ENCODE measurements at places on chromosomes 12 and 14.

DNA sequence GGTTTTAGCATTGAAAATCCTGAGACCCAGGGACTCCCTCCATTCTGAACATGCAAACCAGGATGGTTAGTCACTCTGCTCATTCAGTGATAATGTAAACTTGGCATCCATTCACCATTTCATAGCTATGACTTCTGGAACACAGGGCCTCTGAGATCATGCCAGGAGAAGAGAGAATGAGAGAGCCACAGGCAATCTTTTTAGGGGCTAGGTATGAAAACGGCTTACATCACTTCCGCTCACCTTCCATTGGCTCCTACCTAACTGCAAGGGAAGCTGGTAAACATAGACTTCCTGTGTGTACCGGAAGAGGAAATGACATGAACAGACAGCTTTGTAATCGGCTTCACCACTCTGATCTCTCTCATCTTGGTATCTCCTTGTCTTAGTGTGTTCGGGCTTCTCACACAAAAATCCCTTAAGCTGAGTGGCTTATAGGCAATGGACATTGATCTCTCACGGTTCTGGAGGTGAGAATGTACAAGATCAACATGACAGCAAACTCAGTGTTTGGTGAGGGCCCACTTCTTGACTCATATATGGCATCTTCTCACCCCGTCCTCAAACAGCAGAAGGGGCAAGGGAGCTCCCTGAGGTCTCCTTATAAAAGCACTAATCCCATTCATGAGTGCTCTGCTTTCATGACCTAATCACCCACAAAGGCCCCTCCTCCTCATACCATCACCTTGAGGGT is 465.9 kb upstream of the TBX3 start:
- no peak for DNase-seq

GRCh38 chr12:129269756-129270495 is 416.6 kb downstream of the GLT1D1 start:
- DNase-seq = no peak

DNA sequence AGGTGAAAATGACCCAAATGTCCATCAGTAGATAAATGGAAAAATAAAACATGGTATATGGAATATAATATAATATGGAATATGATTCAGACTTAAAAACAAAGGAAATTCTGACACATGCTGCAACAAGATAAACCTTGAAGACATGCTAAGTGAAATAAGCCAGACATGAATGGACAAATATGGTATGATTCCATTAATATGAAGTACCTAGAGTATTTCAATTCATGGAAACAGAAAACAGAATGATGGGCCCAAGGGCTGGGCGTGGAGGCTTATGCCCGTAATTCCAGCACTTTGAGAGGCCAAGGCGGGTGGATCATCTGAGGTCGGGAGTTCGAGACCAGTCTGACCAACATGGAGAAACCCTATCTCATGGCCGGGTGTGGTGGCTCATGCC is 22.7 kb upstream of the ORAI1 start:
- no peak for DNase-seq

GRCh38 chr12:43099691-43100163 is 452.3 kb downstream of the ADAMTS20 start:
- DNase-seq = no peak

- peak; percentile 34 for DNase-seq
Measured at GRCh38 chr14:88463318-88463717, 77.9 kb downstream of the SPATA7 start.

DNA sequence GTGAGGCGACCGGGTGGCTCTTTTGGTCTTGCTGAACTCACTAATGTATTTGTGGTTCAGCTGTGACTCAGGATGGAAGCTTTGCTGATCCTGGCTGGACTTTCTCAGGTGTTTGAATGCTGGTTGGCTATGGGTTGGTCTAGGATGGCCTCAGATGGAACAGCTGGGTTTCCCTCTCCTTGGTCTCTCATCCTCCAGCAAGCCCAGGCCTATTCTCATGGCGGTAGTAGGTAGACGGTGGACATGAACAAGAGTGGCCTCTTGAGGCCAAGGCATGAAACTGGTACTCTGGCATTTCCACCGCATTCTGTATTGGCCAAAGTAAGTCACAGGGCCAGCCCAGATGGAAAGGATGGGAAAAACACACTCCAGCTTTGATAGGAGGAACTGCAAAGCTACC is 11.8 kb upstream of the POLR3B start:
- no peak for DNase-seq

DNA sequence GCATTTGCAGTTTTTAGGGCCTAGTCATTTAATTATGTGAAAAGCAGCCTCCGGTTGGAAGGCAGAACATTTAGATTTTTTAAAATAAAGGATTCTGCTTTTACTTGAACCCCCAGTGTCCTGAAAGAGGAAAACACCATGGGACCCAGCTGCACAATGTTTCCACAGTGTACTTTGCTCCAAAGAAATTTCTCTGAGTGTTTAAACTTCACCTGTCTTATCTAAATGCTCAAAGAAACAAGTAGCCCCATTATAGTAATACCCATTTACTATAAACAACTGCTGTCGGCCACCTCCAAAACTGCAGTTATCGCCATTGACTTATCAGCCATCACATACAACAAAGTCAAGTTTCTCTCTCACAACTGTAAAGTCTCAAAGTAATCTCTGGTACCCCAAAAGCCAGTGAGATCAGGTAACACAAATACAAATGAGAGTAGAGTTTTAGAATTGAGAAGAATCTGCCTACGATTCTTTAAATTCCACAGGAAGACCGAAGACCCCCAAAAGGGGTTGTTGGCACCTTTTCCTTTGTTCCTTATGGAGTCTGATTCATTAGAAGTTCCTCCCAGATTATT is 205.2 kb downstream of the NUBPL start:
- no peak for DNase-seq

- no peak for DNase-seq
Measured at GRCh38 chr12:597926-598568, 65.2 kb downstream of the NINJ2 start.

DNA sequence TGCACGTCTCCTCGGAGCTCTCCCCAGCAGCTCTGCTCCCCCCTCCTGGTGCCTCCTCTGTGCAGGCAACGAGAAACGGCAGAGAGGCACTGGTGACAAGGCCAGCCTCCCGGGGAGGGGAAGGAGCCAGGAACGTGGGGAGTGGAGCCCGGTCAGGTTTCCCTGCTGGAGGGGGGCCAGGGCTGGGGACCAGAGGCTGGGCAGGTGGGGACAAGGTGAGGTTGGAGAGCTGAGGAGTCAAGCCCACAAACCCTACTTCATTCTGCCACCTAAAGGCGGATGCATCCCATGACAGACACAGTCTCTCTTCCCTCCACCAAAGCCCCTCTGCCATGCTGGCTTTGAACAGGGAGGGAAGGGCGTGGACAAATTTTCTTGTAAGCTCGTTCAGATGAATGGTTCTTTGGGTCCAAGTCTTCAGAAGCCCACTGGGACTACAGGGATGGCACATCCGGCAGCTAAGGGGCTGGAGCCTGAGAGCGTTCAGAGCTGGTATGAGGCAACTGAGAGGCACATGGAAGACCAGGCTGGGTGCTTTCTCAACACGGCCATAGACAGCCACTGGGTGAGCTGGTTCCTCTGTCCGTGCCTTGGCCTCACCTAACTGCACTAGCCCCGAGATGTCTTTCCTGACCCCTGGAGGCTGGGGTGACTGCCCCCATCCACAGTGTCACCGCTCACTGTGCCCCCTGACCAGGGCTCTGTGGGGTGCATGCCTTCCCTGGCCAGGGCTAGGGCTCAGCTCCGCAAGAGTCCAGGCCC is 105.9 kb downstream of the RBM19 start:
- DNase-seq = no peak

- no peak for DNase-seq
Measured at GRCh38 chr14:28142400-28143015, 624.1 kb upstream of the FOXG1 start.

DNA sequence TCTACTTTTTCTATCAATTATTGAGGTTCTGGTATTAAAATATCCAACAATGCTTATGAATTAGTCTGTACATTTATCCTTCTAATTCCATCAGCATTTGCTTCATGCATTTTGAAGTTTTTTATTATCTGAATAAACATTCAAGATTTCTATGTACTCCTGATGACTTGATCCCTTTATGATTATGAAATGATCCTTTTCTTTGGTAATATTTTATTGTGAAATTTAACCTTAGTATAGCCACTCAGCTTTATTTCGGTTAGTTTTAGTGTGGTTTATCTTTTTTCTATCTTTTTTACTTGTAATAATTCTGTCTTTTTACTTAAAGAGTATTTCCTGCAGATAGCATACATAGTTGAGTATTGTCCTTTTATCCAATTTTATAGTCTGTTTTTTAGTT is 106.6 kb downstream of the SNAPC1 start:
- no peak for DNase-seq

DNA sequence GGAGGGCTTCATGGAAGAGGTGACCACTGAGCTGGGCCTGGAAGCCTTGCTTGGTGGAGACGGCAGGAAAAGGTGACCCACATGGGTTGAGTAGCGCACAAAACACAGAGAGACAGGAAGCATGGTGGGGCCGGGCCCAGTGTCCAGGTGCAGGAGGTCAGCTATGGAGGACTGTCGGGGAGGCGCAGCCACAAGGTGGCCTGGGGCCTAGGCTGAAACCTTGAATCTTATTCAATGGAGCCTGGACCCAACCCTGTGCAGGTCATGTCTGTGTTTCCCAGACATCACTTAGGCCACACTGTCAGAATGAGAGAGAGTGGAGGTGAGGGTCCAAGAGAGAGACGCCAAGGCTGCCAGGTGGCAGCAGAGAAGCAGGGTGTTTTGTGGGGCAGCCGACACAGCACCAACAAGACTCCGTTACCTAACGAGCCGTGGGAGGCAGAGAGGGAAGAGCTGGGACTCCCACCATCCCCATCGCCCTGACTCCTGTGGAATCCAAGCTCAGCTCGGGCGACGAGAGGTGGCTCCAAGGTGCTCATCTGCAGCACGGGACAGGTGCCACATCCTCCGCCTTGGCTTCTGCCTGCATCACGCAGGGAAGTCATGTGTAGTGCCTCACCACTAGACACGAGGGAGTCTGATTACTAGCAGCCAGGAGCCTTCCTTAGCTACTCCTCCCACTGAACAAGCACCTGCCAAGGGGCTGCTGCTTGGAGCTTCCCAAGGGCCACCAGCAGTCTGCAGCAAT is 38.7 kb downstream of the DEGS2 start:
- no peak for DNase-seq

DNA sequence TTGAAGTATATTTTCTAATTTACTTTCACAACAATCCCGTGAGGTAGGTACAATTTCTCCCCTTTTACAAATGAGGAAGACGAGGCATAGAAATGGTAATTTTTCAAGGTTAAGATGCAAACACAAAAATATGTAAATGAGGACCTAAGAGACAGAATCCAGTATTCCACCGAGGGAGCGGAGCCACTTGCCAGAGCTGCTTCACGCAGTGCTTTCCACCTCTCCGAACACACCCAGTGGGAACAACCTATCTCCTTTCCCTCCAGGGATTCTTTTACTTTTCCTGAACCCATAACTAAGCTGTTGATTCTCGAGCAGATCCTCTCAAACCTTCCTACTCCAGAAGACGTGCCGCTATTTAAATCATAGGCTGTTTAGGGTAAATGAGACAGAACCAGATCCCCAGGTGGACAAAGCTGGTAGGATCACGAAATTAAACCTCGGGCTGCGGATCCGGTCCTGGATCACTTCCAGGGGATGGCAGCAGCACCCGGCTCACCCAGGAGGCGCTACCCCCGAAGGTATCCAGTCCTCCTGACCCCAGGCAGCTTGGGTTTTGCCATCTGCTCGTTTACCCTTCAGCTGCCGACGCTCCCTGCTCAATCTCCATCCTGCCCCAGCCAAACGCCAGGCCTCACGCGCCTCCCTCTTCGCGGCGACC is 1.5 kb downstream of the DDHD1 start:
- DNase-seq = peak; percentile 55

DNA sequence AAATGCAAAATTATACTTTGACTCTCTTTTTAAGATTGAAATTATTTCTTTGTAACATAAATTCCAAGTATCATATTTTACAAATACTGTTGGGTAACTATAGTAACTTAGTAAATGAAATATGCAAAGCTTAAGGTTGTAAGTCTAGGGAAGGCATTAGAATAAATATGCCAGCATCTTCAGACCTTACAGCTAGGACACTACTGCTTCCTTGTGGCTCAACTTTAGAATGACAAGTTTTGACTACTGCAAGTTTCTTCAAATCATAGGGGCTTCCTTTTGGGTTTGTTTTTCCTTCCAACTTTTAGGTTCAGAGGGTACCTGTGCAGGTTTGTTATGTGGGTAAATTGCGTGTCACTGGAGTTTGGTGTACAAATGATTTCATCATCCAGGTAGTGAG is 17.7 kb upstream of the ANP32D start:
- no peak for DNase-seq
